Cardiac septum (tissue), 1 donor: ENCODE measurements at places on chromosomes 12 and 14.

- DNase-seq = no peak
These were observed 2.6 kb upstream of the JAG2 start for GRCh38 chr14:105171004-105171673.

GRCh38 chr14:56774503-56774902, 35.8 kb downstream of the OTX2 start:
- DNase-seq = no peak

DNA sequence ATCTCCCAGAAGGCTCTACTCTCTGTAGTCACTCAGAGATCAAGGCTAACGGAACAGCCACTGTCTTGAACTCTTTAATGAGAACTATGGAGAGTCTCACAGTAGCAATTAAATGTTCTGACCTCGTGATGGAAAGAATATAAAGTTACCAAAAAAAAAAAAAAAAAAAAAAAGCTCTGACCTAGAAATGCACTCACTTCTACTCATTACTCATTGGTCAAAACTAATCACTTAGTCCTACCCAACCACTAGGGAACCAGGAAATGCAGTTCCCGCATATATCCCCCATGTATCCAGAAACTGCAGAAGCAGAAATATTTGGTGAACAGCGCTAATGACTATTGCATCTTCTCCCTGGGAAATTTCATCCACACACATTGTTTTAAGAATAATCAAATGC, 29.5 kb upstream of the C12orf76 start:
- no peak for DNase-seq

GRCh38 chr14:79613625-79614024, 597.7 kb downstream of the DIO2 start:
- DNase-seq = no peak

DNA sequence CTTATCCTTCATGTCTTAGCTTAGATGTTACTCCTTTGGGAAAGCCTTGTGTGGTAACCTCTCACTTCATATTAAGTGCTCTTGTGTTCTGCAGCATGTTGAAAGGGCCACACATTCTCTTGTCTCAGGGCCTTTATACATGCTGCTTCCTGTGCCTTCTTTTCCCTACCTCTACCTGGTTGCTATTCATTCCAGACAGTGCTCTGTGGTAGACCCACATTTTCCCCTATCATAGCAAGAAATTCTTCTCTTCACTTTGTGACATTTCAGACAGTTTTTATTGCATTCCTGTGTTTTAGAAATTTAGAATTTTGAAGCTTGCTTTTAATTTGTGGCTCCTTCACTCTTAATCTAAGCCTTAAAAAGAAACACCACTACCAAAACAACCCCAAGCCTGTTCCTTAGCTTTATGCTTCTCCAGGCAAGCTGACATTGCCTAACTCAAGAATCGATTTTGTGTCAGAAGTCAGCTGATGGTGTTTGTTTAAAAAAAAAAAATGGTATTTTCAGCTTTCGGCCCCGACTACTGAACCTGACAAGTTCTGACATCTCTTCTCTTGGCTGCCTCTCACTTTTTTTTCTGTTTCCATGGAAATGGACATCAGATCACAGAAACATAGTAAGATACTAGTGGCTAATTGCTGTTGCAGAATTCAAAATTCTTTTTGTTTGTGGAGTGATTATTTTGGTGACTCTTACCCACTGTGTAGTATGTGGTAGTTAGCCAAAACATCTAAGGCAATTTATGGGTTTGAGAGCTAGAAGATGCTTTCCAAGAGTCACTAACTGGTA, 156.3 kb downstream of the NUBPL start:
- DNase-seq = no peak

GRCh38 chr14:23354990-23355389, 2.3 kb upstream of the SLC22A17 start:
- no peak for DNase-seq

DNA sequence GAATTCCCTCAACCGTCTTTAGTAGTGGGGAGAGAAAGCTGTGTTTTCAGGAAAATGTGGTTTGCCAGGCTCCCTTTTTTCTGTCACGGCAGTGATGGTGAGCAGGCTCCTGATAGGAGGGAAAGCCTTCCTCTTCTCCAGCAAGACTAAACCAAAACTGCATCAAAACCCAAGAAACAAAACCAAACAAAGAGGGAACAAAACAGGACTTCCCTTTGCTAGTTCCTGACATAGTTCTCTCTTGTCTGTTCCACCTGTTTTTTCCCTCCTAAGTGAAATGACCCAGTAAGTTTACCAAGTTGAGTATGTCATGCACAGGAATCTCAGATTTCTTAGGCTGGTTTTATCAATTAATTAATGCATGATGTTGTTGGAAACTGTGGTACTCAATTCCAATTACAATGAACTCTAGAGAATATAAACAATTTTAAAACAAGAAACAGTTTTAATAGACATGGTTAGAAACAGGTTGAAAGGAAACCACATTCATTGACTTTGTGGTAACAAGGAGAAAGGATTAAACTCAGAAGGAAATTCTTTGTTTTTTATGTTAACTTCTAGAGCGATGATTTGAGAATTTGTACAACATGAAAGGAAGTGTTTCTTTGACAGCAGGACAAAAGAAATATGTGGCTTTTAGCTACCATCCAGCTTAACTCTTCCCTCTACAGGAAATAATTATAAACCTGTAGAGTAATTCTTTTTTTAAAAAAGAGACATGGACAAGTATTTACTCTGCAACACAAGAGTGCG, 23.0 kb upstream of the CSRP2 start:
- no peak for DNase-seq

- peak; percentile 87 for DNase-seq
These were observed 7.7 kb downstream of the UBC start for GRCh38 chr12:124906606-124907261.

- no peak for DNase-seq
These were observed 115.0 kb downstream of the RTN1 start for GRCh38 chr14:59755409-59756135.

DNA sequence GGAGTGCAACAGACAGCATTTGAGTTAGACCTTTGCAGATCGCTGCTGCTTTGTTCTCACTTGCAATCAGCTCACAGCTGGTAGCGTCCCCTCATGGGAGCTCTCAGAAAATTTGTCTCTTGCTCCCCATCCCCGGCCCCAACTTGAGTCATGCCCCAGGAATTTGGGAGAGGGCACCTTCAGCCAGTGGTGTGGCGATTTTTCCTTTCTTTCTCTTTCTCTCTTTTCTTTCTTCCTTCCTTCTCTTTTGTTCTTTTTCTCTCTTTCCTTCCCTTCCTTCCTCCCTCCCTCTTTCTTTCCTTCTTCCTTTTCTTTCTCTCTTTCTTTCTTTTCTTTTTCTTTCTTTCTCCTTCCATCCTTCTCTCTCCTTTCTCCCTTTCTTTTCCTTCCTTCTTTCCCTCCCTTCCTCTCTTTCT, 34.2 kb upstream of the MAP1LC3B2 start:
- DNase-seq = no peak

GRCh38 chr12:89857652-89858274, 149.1 kb upstream of the ATP2B1 start:
- DNase-seq = no peak

DNA sequence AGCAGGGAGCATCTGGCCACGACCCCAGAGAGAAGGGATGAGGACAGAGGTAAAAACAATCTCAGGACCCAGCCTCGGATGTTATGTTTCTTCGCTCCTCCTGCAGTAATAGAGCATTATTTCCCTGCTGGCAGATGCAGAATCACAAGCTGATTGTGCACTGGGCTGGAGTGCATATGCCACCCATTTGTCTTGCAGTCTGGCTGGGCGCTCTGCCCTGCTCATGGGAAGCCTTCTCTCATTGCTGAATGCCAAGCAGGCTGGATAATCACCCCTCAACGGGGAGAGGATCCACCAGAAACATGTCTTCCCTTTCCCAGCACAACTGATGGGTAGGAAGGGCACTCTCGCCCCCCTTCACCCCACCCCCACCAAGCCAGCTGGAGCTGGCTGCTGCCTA, 8.5 kb upstream of the VASH1 start:
- no peak for DNase-seq

DNA sequence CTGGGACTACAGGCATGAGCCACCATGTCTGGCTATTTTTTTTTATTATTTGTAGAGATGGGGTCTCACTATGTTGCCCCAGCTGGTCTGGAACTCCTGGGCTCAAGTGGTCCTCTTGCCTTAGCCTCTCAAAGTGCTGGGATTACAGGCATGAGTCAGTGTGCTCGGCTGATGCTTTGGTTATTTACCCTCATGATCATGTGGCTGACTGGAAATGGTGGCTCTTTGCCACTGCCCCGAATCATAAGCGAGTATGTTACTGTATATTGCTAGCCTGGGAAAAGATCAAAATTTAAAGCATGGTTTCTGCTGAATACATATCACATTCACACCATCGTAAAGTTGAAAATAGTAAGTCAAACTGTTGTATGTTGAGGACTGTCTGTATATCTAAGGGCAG, 101.1 kb downstream of the RGS6 start:
- DNase-seq = no peak

- DNase-seq = no peak
These were observed 3.8 kb upstream of the PLEKHG6 start for GRCh38 chr12:6306599-6307220.

DNA sequence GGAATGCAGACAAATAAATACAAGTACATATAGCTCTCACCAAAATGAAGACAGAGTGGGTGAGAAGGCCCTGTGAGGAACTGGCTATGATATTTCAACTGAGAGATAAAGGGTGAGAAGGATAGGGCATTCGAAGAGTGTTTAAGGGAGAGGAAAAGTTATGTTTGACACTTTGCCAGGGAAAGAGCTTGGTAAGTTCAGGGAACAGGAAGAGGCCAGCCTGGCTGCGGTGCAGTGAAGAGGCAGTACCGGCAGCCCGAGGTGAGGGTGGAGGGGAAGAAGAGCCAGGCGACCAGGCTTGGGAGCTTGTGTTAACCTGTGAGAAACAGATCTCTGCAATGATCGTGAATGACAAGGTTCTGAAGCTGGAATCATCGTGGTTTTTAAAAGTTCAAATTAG, 84.7 kb upstream of the RFX4 start:
- no peak for DNase-seq

GRCh38 chr12:83471341-83471740, 784.6 kb downstream of the TMTC2 start:
- no peak for DNase-seq
